ENCODE measurements at places on chromosomes 2 and 18.
A peak's percentile ranks its signal among the peaks of the same experiment; 100 is the strongest.

- no peak for DNase-seq
These were observed 826.4 kb downstream of the SOCS6 start for GRCh38 chr18:71115261-71115660.

- DNase-seq = no peak
These were observed 55.4 kb downstream of the EML4 start for GRCh38 chr2:42224422-42225067.

DNA sequence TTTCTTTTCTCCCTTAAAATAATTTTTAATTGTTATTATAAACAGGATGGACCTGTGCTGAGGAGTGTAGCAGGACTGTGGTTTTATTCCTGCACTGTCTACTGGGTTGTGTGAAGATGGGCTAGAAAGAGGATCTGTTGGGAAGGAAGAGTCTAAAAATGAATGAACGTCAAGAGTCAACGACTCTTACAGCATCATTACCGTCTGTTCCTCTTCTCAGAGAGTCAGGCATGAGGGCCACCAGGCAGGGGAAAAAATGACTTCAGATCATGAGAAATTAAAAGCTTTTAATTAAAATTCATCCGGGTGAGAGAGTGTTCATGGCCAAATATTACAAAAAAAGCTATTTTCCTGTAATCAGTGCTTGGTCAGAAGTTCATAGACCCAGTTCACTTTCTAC lies 32.6 kb downstream of the SRSF7 start:
- peak; percentile 39 for DNase-seq

- peak; percentile 53 for DNase-seq
These were observed 76.3 kb upstream of the WDSUB1 start for GRCh38 chr2:159362816-159363251.

DNA sequence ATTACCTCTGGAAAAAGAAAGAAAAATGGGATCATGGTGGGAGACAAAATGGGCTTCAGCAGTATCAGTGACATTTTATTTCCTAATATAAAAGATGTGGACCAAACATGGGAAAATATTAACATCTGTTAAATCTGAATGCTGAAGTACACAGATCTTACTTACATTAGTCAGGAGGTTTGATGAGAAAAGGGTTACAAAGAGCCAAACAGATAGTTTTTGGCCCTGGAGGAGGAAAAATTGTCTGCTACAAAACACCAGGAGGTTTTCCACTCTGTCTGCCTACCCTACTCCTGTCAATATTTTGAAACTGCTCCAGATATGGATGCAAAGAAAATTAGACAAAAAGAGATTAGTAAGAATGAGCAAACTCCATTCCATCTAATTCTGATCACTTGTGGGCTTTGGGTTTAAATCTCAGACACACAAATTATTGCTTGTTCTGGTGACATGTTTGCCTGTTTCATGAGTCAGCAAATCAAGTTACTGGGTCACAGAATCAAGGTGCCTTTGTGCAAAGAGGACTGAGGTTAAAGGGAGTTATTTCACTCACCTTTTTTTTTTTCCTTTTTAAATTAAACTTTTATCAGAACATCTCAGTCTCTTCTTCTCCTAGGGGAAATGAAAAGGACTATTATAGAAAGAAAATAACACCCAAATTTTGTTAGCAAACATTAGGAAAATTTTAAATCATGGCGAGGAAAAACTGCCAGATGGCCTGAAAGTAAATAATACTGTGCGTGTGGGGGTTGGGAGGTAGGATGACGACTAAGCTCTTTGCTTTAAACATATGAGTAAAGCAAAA lies 87.0 kb upstream of the SPATS2L start:
- DNase-seq = no peak

DNA sequence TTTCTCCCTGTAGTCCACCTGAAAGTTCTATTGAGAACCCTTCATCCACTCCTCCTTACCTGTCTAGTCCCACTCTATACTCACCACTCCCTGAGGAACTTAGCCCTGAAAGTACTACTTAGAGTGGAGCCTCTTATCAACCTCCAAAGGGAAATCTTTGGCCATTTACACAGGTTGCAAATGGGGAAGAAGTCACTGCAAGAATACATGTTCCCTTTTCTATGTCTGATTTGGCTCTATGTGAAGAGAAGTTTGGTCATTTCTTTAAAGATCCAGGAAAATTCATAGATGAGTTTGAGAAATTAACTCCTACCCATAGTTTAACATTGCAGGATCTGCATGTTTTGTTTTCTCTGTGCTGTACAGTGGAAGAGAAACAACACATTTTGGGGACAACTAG lies 22.9 kb upstream of the MGAT4A start:
- DNase-seq = no peak

DNA sequence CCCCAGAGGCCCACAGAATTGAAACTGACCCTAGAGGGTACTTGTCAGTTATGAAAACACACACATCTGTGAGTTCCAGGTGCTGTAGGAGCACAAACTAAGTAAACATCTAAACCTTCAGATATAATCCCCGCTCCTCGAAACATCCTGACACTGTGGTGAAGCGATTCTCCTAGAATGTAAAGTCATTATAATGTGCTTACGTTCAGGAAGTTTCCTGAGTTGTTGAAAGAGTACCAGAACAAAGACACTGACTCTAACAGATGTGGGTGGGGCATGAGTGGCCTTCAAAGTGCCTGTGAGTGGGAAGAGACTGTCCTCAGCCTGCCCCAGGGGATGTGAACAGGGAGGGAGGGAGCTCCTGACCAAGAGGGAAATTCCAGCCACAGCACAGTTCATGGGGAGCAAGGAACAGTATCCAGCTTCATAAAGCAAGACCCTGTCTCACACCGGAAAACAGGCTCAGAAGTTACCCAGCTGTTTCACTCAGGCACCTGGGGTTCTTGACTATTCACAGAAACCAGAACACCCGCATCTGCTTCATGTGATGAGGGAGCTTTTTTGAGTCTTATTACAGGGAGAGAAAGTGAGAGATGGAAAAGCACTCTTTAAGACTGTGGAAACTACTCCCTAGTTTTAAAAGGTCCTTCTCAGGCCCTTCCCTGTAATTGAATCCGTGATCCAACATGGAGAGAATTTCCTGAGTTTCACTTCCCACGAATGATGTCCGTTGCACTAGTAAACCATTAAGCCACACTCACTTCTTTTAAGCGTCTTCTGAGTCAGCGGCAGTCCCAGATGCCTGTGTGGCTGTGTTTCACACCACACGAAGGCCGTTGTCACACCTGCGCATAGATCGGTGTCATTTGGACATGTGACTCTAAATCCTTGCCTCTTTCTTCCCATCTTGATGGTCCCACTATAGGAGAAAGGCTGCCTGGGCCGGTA lies 88.6 kb upstream of the EML6 start:
- peak; percentile 66 for DNase-seq

- no peak for DNase-seq
These were observed 157.3 kb upstream of the SALL3 start for GRCh38 chr18:78822171-78822948.

GRCh38 chr2:160418398-160418765 lies 75.2 kb downstream of the RBMS1 start:
- no peak for DNase-seq

DNA sequence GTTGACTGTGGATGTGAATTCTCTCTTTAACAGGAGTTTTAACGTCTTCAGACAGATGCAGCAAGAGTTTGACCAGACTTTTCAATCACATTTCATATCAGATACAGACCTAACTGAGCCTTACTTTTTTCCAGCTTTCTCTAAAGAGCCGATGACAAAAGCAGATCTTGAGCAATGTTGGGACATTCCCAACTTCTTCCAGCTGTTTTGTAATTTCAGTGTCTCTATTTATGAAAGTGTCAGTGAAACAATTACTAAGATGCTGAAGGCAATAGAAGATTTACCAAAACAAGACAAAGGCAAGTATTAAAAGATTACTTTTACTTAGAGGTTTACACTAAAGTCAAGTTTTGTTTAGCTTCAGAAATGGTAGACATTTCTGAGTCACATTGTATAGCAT lies 30.2 kb upstream of the TYMS start:
- no peak for DNase-seq

DNA sequence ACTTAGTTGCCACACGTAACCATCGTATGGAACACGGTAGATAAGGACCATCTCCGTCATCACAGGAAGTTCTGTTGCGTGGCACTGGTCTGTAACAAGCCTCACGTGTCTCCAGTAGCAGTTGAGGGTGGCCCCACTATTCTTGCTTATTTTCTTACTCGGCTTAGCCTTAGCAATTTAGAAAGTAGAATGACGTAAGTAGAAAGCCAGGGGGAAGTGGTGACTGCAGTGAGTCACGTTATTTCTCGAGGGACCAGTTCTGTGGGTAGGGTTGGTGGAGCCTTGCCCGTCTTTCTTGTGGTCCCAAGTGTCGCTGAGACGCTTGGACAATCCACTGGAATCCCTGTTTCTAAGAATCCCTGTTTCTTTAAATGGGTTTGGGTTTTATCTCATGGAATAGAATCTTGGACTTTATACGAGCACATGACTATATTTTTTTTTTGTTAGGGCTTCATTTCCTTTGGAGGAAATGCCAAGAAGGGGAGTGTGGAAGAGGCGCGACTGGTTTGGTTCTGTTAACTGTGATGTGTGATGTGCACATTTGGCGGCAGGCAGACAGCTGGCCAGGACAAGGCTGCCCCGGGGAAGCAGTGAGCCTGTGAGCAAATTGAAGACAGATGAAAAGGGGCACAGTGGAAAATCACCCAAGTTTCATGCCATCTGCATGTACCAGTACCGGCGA lies 96.2 kb downstream of the CABLES1 start:
- DNase-seq = peak; percentile 99

- peak; percentile 8 for DNase-seq
These were observed 12.8 kb upstream of the MATN3 start for GRCh38 chr2:20025065-20025786.

DNA sequence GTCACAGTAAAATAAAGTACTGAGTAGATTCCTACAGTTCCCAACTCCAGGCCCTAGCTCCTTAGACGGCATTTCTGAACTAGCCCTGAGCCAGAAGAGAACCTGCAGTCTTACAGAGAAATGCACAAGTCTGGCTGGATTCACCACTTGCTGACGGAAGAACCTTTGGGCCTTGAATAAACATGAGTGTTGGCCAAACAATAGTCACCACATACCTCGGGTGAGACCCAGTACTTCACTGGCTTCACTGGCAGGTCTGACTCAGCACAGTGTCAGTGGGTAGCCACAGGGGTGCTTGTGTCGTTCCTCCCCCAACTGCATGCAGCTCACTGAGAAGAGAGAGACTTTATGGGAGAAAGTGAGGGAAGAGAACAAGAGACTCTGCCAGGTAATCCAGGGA lies 88.9 kb downstream of the TMEM185B start:
- no peak for DNase-seq

- no peak for DNase-seq
These were observed 686 bp upstream of the RGPD8 start for GRCh38 chr2:112433932-112434730.

GRCh38 chr2:120502357-120502756 lies 156.4 kb downstream of the INHBB start:
- no peak for DNase-seq

DNA sequence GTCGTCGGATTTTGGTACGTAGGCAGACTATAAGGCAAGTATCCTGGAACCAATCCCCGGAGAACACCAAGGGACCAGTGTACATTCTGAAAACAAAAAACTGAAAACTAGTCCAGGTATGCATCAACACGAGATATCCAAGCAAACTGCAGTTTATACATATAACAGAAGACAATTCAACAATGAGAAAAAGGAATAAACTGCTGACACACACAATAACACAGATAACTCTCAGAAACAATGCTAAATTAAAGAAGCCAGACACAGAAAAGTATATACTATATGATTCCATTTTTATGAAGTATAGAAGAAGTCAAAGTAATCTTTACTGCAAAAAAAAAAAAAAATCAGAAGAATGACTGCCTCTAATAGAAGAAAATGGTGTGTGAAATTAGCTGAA lies 5.9 kb downstream of the ROCK2 start:
- DNase-seq = no peak

- peak; percentile 51 for DNase-seq
These were observed 456.3 kb downstream of the DLGAP1 start for GRCh38 chr18:3998698-3999333.

- no peak for DNase-seq
These were observed 58.2 kb upstream of the PPM1B start for GRCh38 chr2:44110444-44110843.

DNA sequence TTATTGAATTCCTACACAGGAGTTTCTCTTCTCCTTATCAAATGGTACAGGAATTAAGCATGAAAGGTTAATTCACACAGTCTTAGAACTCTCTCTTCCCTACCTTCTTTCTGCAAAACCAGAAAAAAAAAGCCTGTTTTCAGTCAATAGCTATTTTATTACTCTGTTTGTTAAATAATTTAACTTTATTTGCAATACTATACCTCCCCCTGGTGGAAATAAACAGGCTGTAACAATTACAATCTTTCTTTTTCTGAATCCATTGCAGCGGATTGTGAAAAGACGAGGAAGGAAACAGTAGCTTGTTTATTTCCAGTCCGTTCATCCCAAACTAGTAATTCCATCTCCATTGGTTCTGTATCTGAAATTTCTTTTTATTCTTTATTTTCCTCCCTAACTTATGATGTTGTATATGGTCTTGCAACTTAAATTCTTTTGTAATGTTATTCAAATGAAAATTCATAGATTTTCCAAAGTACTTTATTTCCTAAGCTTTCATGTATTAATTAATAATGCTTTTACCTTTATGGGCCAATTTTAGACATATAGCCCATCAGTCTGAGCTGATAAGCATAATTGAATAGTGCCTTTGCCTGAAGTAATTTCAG lies 165.2 kb downstream of the SH3BP4 start:
- peak; percentile 7 for DNase-seq

- no peak for DNase-seq
These were observed 34.1 kb upstream of the STAT1 start for GRCh38 chr2:191048073-191048472.

GRCh38 chr2:11722292-11723060 lies 24.0 kb upstream of the LPIN1 start:
- no peak for DNase-seq

GRCh38 chr2:120702061-120702460 lies 33.6 kb upstream of the GLI2 start:
- no peak for DNase-seq

DNA sequence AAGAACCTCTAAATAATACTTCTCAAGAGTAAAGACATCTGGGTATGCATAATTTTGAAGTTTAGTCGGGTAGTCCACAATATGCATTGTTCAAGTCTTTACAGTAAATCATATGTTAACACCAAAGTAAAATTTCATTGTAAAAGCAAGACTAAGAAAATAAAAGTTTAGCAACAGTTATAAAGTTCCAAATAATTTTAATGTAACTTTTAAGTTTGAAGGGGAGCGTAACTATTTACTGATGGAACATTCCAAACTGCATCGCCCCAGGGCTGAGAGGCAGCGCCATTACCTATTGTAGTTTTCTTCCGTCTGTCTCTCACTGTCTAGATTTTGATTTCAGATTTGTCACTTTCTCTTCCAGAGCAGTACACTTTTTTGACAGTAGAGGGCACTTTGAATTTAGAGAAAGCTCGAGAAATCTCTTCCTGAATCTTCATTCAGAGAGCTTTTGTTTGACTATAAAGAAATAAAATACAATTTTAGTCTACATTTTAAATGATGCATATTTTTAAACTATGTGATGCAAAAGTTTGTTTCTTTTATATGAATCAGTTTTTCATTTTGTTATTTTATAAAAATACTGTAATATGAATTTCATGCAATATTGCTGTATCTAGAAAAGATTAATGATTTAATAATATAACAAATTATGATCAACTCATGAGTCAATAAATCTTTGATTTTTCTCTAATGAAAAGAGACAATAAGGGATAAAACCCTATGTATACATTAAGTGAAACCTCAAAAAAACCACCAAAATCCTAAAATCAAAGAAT lies 389.8 kb downstream of the FIGN start:
- peak; percentile 44 for DNase-seq

Data from MV-4-11 (cell line).